ENCODE measurements at places on chromosomes 5 and 9.

DNA sequence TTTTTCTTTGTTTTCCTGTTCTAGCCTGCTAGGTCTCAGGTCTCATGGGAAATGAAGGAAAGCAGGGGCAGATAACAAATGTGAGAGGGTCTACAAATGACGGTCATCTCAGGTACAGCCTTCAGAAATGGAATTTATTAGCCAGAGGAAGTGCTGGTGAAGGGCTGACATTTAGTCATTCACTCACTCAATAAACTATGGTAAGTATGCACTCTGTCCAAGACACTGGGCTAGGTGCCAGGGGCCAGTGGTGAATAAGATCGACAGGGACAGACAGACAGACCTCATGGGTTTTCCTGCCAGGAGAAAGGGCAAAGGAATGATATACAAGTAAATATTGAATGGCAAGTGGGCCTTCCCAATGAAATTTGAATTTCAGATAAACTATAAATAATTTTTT, 6.3 kb downstream of the PDE6A start:
- DNase-seq: no peak

DNA sequence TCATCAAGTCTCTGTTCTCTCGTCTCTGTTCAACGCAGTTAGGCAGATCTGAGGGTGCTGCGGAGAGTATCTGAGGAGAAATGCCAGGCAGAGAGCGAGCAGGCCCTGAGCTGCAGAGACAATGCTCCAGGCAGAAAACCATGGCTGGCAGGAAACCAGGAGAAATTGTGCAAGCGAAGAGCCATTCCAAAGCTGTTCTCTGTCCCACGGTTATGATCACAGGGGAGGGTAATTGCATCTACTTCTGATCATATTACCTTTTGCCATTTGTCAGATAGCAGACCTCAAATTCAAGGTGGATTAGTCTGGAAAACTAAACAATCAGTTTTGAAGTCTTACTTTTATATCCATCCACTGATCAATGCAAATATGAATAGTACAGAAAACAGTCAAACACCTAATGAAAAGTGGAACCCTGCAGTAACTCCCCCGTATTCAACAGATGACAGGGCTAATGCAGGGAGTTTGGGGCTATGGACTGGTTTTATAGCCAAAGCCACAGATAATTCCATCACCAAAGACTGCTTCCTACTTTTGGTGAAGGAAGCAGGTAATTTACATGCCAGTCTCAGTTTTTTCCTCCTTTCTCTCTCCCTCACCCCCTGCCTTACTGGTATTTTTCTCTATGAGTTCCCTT, 228.0 kb downstream of the DCP2 start:
- DNase-seq: no peak

DNA sequence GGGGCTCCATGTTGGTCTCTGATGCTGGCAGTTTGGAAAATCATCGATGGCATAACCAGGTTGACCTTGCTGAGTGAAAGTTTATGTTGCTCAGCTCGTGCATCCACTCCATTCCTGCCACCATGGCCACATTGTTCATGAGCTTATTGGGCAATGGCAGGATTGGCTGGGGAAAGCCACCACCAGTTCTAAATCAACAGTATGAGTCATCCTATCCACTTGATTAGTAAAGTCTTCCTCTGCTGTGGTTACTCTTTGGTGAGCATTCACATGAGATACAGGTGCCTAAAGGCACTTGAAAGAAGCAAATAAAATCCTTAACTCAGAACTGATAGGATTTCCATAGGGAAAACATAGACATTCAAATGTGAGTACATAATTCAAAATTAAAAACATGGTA, 131.8 kb upstream of the FBN2 start:
- DNase-seq: no peak

DNA sequence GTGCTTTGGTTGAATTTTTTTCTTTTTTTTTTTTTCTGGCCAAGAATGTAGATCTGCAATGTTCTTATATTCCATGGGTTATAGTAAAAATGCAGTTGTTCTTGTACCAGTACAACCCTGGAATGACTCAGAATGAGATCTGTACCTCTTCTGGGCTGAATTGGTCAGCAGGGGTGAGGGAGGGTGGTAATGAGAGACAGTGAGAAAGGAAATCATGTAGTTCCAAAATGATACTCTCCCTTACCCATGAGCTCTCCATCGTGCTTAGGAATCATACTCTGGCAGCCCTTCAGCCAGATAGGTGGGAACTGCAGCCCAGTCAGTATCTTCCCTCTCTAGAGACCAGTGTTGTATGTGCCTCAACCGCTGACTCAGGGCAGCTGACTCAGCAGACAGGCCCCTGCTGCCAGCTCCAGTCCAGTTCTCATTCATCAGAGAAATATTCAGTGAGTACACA, 2.1 kb upstream of the GLIS3 start:
- no peak for DNase-seq

DNA sequence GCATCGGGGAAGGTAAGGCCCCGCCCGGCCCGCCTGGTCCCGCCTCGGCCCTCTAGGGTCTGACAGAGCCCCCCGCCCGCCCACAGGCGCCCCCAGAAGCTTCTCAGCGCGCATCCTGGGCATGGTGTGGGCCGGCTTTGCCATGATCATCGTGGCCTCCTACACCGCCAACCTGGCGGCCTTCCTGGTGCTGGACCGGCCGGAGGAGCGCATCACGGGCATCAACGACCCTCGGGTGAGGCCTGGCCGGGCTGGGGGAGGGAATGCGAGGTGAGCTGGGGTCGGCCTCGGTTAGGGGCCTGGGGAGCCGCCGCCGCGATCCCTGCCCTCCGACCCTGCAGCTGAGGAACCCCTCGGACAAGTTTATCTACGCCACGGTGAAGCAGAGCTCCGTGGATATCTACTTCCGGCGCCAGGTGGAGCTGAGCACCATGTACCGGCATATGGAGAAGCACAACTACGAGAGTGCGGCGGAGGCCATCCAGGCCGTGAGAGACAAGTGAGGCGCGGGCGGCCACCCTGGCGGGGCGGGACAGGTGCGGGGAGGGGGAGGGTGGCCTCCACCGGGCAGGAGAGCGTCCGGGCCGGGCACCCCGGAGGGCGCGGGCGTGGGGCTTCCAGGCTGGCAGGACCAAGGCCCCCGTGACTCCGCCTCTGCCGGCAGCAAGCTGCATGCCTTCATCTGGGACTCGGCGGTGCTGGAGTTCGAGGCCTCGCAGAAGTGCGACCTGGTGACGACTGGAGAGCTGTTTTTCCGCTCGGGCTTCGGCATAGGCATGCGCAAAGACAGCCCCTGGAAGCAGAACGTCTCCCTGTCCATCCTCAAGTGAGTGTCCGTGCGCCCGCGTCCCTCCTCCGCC, 7.1 kb downstream of the LRRC26 start:
- no peak for DNase-seq

Data from stimulated activated CD8-positive, alpha-beta memory T cell treated with anti-CD3 and anti-CD28 coated beads, Interleukin-7, amount 100 ng/mL, for 1 hour (primary cell).